Liver (tissue), 10 donors: ENCODE measurements at places on chromosomes 7 and 10. TPM values are rescaled to one million over a fixed set of nuclear protein-coding genes. Genes with fewer than 3 reads are reported as not detected.

DNA sequence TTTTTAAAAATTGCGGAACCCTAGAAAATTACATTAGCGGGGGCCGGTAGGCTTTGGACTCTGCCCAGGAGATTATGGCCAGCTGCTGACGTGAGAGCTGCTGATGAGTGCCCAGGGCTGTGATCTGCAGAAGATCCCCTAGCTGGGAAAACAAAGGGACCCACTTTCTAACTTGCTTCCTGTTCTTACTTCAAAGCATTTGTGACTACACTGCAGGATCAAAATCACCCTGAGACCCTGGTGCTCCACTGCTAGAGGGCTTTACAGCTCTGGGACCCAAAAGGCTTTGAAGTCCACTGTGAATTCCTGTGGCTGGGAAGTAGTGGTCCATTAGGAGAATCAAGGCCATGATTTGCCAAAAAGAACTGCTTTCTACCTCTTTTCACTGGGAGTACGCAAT, 499.4 kb upstream of the AKR1E2 start:
- H3K27me3 ChIP-seq = no peaks in the 10 kb centered on the region
- no peak overlapping the region for H3K27ac ChIP-seq
- no peaks in the 10 kb centered on the region for H3K36me3 ChIP-seq
- H3K4me1 ChIP-seq = no peaks in the 10 kb centered on the region
- DNase-seq = no peak

CTTNBP2 gene
- 1.6 TPM for total RNA-seq

AKR1D1 gene
- total RNA-seq = 19.5 TPM

- no peaks in the 10 kb centered on the region for H3K36me3 ChIP-seq
- no peak overlapping the region for H3K4me3 ChIP-seq
- no peak for DNase-seq
- no peak overlapping the region for H3K27ac ChIP-seq
Measured at GRCh38 chr7:141960687-141961422, 12.7 kb downstream of the TAS2R38 start.

GRCh38 chr7:79770970-79771369, 317.5 kb upstream of the MAGI2 start:
- H3K4me3 ChIP-seq = no peak overlapping the region
- H3K36me3 ChIP-seq = no peaks in the 10 kb centered on the region
- no peak for DNase-seq
- H3K27me3 ChIP-seq = no peaks in the 10 kb centered on the region
- no peaks in the 10 kb centered on the region for H3K4me1 ChIP-seq
